ENCODE measurements at places on chromosomes 1 and 21.

DNA sequence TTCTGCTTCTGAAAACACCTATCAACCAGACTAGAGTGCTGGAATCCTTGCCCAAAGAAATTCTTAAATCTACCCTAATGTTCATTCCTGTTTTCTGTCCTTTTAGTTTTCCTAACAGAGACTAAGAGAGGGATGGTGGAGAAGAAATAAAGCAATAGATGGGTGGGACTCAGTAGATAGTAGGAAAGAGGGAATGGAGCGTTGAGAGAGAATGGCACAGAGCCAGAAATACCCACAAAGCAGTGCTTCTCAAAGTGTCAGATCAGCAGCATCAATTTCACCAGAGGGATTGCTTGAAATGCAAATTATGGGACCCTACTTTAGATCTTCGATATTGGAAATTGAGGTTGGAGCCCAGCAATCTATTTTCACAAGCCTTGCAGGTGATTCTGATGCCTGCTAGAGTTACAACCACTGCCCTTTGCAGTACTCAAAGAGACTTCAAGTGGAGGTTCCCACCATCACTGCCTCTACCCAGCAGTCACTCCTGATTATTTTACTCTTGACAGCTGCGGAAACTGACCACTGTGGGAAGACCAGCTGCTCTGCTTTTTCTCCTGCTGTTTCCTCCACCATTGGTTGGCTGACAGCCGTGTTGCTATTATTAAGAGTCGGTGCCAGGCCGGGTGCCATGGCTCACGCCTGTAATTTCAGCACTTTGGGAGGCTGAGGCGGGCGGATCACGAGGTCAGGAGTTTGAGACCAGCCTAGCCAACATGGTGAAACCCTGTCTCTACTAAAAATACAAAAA lies 11.4 kb upstream of the PRPF3 start:
- DNase-seq: no peak

- DNase-seq: no peak
Measured at GRCh38 chr21:41361053-41361785, 608 bp upstream of the MX2 start.

- no peak for DNase-seq
Measured at GRCh38 chr1:67830226-67830625, 3.0 kb downstream of the GNG12 start.

GRCh38 chr1:22248746-22249145 lies 105.8 kb upstream of the WNT4 start:
- no peak for DNase-seq

DNA sequence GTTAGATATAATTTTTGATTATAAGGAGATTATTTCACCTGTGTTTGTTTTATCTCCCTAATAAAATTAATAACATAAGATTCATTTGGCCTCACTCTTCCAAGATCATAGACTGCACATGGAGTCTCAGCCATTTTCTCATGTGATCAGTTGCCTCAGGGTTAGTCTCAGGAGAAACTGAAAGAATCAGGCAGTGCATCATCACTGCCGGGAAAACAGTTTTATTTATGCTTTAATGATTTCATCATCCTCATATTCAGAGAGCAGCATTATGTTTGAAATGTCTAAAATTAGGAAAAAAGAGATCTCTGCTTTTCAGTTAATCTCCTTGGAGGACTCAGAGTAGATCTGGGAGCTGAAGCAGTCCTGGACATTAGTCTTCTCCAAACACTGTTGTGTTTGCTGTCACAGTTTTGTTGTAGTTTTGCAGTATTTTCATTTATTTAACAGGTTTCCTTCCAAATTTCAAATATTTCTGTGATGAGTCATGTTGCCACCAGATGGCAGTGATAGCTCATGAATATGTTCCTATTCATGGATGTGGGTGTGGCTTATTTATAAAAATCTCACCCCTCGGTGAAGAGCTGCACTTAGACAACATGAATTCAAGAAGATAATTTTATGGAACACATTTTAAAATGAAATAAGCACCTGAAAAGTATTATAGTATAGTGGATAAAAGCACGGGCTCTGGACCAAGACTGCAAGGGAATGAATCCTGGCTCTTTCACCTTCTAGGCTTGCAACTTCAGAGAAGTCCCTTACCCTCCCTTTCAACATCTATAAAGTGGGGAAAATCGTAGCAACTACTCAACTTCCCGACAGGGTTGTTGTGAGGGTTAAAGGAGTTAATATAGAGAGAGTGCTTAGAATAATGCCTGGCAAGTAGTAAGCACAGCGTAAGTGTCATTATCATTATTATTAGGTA lies 31.2 kb downstream of the CHD1L start:
- DNase-seq: peak; percentile 86

- DNase-seq: peak; percentile 82
Measured at GRCh38 chr1:175319112-175319911, 126.7 kb upstream of the KIAA0040 start.

DNA sequence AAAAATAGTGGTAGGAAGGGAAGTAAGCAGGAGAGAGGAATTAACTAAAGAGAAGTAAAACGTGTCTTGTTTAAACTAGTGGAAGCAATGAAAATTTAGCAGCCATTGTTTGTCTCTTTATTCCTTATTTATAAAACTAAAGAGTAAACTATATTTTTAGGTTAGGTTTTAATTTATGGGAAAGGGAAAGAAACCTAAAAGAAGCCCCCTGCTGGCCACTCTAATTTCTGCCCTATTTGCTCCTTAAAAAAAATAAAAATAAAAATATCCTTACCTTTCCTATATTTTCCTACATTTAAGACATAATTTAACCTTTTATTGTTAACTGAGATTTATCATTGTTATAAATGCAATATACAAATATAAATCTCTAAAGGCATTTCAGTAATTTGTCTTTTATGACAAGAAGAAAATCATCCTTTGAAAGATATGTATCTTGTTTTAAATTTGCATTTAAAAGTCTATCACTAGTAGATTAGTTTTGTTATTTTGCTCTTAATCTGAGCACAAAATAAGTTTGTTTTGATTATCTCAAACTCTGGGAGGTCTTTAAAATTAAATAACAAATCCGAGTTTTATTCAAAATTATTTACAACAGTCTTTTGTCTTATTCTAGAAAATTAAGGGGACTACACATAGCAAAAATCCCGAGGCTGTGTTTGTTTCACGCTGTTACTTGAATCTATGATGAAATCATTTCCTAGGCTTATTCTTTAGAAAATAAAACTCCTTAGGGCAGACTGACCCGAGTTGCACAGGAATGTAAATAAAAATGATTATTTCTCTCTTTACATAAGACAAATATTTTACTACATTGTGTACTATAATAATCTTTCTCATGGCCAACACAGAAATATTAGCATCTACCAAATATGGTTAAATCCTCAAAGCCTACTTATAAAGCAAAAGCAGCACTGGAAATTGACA lies 201.7 kb downstream of the NRIP1 start:
- peak; percentile 61 for DNase-seq

GRCh38 chr1:192805832-192806323 lies 3.0 kb upstream of the RGS2 start:
- DNase-seq: peak; percentile 97

DNA sequence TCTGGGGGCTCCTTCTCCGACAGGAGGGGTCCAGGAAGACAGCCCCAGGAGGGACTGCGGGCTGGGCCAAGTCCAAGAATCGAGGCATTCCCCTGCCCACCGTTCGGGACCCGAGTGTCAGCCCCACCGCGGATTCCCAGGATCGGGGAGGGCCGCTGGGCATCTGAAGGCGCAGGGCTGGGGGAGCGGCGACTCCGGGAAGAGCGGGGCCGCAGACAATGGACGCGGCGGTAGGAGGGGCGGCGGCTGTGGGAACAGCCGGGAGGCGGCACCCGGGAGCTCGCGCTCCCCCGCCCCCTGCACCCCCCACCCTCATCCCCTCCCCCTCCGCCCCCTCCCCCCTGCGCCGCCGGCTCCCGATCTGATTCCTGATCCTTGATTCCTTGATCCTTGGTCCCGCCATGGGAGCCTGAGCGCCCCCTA lies at the start of gene VANGL2:
VANGL2 (plus strand) TSS at position 342 of the 423 bp plus-strand sequence. CDS start 15,274 bp downstream, outside the sequence.
- DNase-seq: peak; percentile 29

Data from OCI-M1 (cell line).